ENCODE measurements at places on chromosomes 4 and X.

- no peak for DNase-seq
Measured at GRCh38 chr4:123896446-123897071, 500.0 kb downstream of the SPRY1 start.

GRCh38 chr4:158411269-158411668 lies 110.4 kb upstream of the RXFP1 start:
- no peak for DNase-seq

GRCh38 chr4:189533603-189534002 lies 407.1 kb upstream of the FRG1 start:
- no peak for DNase-seq

DNA sequence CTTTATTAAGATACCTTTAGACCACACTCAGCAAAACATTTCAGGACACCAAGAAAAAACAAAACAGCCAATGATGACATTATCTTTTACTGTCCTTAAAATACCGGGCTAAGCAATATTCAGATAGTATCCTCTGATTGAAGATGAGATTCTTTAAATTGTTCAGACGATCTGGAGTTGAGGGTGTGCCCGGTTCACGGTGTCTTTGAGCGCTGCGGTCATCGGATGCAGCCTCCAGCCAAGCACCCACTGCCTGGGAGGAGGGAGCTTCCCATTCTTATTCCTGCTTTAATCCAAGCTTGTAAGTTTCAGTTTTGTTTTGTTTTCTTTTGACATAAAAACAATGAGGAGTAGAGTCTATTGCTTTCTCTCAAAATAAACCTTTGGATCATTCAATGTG lies 14.1 kb downstream of the FAM149A start:
- no peak for DNase-seq

DNA sequence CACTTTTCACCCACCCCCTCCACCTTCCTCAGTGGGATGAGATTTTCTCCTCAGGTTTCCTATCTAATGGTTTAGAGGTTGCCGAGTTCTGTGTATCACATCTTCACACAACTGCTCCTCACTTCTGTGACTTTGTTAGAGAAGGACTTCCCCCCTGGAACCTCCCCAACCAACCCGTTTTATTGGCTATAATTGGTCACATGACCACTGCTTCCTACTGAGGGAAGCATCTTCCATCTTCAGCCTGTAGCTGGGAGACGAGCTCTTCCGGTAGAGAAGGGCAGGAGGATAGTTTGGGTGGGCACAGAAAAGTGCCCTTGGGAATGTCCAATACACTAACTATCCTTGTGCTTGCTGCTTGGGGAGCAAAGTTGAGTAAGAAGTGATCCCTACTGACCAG lies 90.5 kb downstream of the STK32B start:
- no peak for DNase-seq

- no peak for DNase-seq
Measured at GRCh38 chr4:19711871-19712270, 539.8 kb upstream of the SLIT2 start.

DNA sequence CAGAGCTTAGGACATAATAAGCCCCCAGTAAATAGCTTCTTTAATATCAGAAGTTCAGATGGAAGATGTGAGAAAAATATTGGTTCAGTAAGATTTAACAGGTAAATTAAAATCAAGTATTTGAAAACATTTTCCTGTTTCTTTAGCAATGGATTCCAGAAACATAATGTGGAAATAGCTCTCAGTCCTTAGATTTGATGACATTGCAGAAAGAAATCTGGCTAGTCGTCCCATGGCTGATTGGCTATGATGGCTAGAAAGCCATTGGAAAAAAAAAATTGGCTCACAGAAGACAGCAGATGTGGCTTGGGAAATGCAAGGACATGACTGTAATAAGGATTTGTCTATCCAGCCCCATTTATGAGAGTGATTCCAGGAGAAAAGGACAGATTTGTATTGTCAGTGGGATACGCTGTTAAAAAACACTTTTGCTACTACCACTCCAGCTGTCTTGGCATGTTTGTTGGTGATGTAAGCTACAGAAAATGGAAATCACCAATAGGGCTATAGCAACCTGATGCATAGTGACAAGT lies 78.3 kb downstream of the AR start:
- DNase-seq = no peak
